ENCODE measurements at places on chromosomes 1 and 21.
A peak's percentile ranks its signal among the peaks of the same experiment; 100 is the strongest.

DNA sequence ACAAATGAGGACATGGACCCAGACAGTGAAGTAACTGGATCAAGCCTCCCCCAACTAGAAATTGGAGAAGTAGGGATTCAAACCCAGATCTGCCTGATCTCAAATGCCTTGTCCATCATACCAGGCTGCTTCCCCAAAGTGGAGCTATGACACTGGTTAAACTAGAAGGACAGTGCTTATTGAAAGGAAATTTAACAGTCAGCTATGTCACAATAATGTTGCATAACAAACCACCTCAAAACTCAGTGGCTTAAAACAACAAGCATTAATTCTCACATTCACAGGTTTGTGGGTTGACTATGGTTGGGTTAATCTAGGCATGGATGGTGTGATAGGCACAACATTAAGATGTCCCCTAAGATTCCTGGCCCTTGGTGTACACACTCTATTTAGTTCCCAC is 107.1 kb downstream of the TAS1R2 start:
- no peak overlapping the region for H3K27ac ChIP-seq
- DNase-seq: no peak
- H3K36me3 ChIP-seq: no peaks in the 10 kb centered on the region
- no peak overlapping the region for H3K4me3 ChIP-seq
- peaks cover 4% of the 10 kb centered on the region for H3K27me3 ChIP-seq
- H3K4me1 ChIP-seq: no peaks in the 10 kb centered on the region

DNA sequence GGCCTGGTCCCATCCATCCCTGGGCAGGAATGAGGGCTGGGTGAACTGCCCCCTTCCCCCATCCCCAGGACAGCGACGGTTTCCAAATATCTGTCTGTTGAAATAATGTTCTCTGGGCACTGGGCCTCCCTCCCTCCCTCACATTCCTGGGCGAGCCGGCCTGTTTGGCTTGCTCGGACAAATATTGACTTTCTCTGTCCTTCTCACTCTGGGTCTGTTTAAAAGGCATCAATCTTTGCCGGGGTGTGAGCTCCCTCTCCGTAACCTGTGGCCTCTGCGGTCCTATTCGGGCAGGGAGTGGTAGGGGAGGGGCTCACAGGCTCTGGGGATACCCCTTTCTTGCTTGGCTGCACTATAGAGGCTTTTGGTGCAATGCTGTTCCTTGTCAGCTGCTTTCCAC is 40.2 kb downstream of the FOXD2 start:
- no peaks in the 10 kb centered on the region for H3K36me3 ChIP-seq
- no peaks in the 10 kb centered on the region for H3K4me1 ChIP-seq
- H3K27me3 ChIP-seq: peaks cover 19% of the 10 kb centered on the region

DNA sequence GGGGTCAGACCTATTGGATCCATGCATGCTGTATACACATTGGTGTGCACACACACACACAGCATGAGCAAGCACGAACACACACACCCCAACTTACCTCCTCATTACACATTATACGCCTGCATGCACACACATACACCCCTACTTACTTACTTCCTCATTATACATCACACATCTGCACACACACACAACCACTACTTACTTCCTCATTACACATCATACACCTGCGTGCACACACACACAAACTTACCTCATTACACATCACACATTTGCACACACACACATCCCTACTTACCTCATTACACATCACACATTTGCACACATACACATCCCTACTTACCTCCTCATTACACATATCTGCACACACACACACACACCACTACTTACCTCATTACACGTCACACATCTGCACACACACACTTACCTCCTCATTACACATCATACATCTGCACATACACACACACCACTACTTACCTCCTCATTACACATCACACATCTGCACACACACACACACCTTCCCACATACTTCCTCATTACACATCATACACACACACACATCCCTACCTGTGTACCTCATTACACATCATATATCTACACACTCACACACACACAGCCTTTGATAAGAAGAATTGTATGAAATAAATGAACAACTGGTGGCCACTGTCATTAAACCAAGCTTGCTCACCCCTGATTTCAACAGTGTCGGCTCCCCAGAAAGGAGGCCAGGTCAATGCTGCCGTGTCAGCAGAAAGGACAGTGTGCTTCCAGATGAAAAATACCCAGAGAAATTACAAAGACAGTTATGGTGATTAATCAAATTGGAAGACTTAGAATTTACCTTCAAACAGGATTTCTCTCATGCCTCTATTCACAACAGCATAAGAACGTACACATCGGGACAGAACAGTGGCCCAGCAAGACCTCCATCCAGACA is 117.8 kb downstream of the SETD4 start:
- DNase-seq: no peak
- H3K4me3 ChIP-seq: no peak overlapping the region
- H3K4me1 ChIP-seq: peaks cover 2% of the 10 kb centered on the region

- no peak for DNase-seq
- no peaks in the 10 kb centered on the region for H3K36me3 ChIP-seq
- H3K27me3 ChIP-seq: peaks cover 9% of the 10 kb centered on the region
- no peak overlapping the region for H3K27ac ChIP-seq
Observed at GRCh38 chr1:177945943-177946650, 23.8 kb downstream of the SEC16B start.

GRCh38 chr1:205255941-205256780 is 28.4 kb downstream of the TMCC2 start:
- DNase-seq: peak; percentile 74
- H3K27ac ChIP-seq: no peak overlapping the region
- no peaks in the 10 kb centered on the region for H3K36me3 ChIP-seq
- no peak overlapping the region for H3K4me3 ChIP-seq
- no peaks in the 10 kb centered on the region for H3K4me1 ChIP-seq
- H3K27me3 ChIP-seq: peaks cover 3% of the 10 kb centered on the region

GRCh38 chr1:227604446-227604845 is 41.1 kb downstream of the ZNF678 start:
- H3K27ac ChIP-seq: no peak overlapping the region
- no peaks in the 10 kb centered on the region for H3K27me3 ChIP-seq
- DNase-seq: no peak
- no peak overlapping the region for H3K4me3 ChIP-seq
- H3K36me3 ChIP-seq: peaks cover 62% of the 10 kb centered on the region

Data from activated B cell treated with CpG ODN at 0.5 μM for 24 hours (primary cell).